Uterus (tissue), 4 donors: ENCODE measurements at places on chromosomes 13 and 19. TPM values are rescaled to one million over a fixed set of nuclear protein-coding genes. Genes with fewer than 3 reads are reported as not detected.

SLC25A15 gene
- 25.4 TPM for total RNA-seq

- peak; percentile 86 for DNase-seq
Measured at GRCh38 chr13:80469853-80470381, 129.0 kb upstream of the SPRY2 start.

- DNase-seq = no peak
Measured at GRCh38 chr19:48618278-48618915, 581 bp downstream of the RPL18 start.

DNA sequence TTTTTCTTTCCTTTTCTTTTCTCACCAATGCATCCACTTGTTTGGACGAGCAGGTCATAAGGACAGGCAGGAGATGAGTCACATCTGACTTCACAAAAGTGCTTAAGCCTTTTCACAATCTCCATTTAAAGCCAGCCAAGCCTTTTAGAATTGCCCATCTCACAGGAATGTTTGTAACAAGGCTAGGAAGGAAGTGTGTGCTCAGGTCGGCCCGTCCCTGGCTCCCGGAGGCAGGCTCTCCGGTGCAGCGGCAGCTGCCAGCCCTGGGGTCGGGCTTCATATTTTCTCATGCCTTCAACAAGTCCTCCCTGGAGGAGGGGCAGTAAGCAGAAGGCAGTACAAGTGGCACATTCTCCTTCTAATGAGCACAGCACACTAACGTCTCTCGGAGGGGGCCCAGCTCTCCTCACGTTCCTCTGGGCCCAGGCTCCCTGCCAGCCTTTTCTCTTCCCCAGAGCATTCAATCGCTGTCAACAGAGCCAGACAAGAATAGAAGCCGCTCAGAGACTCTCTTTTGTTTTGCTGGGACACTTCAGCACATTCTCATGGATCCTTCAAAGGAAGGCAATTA lies 180.5 kb downstream of the COL4A1 start:
- DNase-seq = peak; percentile 58

DNA sequence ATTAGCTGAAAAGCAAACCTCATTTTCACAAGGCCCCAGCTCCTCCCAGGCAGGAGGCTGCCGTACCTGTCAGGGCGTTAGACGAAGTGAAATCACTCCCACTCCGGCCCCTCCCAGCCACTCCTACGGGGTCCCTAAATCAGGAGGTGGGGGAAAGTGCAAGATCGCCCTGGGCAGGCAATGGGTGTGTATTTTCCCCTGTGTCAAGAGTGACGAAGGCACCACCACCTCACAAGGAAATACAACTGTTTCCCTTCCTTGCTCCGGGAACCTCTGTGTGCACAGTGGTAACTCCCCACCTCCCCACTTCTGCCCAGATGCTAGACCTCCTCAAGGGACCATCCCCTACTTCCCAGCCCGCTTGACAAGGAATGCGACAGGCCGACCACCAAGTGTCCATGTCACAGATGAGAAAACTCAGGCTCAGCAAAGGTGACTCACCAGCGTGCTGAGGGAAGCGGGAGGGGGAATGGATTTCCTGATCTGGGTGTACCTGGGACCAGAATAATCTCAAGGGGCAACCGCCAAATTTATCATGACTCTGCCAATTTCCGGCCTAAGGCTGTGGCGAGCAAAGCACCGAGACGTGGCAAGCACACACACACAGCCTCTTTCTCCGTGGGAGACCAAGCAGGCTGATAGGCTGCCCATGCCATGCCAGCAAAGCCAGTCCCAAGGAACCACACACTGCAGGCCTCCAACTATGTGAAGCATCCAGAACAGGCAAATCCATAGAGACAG lies 7.3 kb downstream of the PPP6R1 start:
- no peak for DNase-seq
